ENCODE measurements at places on chromosomes 5 and 9. TPM values are rescaled to one million over a fixed set of nuclear protein-coding genes. Genes with fewer than 3 reads are reported as not detected.

The RANBP6 gene
- total RNA-seq: 25.1 TPM

The NOXA1 gene
- 1.8 TPM for total RNA-seq

The HTR4 gene
- total RNA-seq: not detected

The GFRA3 gene
- not detected for total RNA-seq

The NMUR2 gene
- total RNA-seq: not detected

The SPINK4 gene
- total RNA-seq: not detected

The PPP2R2B gene
- total RNA-seq: 2.0 TPM

The CAMLG gene
- total RNA-seq: 61.9 TPM

The SLC4A9 gene
- 0.07 TPM for total RNA-seq

The CDO1 gene
- 0.50 TPM for total RNA-seq

The FAM221B gene
- total RNA-seq: not detected

The LHX2 gene
- not detected for total RNA-seq

The HEMGN gene
- total RNA-seq: 1.5 TPM

The PLAC8L1 gene
- 0.42 TPM for total RNA-seq

The CNTNAP3 gene
- not detected for total RNA-seq

The HAND1 gene
- total RNA-seq: not detected

The CAMK2A gene
- not detected for total RNA-seq

The BNC2 gene
- total RNA-seq: not detected

The DNM1 gene
- total RNA-seq: 0.86 TPM

The SEMA6A gene
- 0.23 TPM for total RNA-seq

The TERT gene
- total RNA-seq: 2.5 TPM

The C5orf47 gene
- total RNA-seq: not detected

The DDX31 gene
- total RNA-seq: 16.7 TPM

The C8G gene
- total RNA-seq: 3.4 TPM

The BARHL1 gene
- not detected for total RNA-seq

Measured in activated T-cell treated with anti-CD3 and anti-CD28 coated beads, Interleukin-2, amount 50 U/mL, for 72 hours (primary cell).